ENCODE measurements at places on chromosomes 6 and 20.

- DNase-seq = no peak
These were observed 200.5 kb downstream of the PLCB4 start for GRCh38 chr20:9269280-9269971.

- DNase-seq = no peak
These were observed 14.5 kb downstream of the CSNK2A1 start for GRCh38 chr20:528923-529604.

DNA sequence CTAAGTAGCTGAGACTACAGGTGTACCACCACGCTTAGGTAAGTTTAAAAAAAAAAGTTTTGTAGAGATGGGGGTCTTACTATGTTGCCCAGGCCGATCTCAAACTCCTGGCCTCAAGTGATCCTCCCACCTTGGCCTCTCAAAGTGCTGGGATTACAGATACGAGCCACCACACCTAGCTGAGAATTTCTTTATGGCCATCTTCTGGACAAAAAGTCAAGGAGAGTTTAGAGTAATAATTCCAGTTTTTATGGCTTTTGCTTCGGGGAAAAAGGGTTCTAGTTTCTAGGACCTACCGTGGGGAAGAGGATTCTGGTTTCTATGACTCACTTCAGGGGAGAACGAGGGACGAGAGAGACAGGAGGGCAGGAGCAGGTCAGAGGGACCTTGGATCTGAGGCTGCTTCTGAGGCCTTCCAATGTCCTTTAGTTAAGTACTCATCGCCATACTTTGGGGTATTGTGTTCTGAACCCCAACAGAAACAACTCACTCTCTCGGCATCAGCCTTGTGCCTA lies 69.3 kb upstream of the IER3 start:
- no peak for DNase-seq

GRCh38 chr20:22226849-22227700 lies 357.3 kb downstream of the FOXA2 start:
- no peak for DNase-seq

GRCh38 chr6:26159357-26160273 lies 72.4 kb downstream of the HFE start:
- DNase-seq = no peak

DNA sequence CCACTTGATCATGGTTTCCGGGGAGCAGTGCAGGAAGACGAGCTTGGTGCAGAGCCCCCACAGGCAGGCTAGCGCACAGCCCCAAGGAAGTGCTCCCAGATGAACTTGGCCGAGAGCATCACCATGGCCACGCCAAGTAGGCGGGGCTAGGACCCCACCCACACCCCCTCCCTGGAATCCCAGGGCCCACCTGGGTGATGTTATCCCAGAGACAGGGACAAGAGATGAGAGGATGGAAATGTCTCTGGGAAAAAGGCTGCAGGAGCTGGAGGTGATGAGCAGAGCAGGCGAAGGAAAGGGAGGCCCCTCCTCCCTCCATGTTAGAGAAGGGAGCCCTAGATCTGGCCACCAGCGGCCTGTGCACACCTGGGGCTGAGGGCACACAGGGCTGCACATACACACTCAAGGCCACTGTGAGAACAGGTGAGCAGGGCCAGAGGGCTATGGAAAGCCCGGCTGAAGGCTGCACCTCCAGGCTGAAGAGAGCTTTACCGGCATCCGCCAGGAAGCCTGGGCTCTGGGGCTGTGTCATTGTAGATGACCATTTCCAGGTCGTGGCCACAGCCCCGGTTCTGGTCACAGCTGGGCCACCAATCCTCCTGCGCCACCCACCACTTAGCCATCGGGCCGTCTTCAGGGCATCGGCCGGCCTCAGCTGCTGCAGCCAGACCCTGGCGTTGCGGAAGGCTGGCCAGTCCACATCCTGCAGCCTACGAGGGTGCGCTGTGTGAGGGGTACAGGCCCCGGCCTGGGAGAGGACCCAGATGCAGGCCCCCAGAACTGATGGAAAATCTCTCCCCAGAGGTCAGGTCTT lies 24.9 kb downstream of the NPEPL1 start:
- no peak for DNase-seq

DNA sequence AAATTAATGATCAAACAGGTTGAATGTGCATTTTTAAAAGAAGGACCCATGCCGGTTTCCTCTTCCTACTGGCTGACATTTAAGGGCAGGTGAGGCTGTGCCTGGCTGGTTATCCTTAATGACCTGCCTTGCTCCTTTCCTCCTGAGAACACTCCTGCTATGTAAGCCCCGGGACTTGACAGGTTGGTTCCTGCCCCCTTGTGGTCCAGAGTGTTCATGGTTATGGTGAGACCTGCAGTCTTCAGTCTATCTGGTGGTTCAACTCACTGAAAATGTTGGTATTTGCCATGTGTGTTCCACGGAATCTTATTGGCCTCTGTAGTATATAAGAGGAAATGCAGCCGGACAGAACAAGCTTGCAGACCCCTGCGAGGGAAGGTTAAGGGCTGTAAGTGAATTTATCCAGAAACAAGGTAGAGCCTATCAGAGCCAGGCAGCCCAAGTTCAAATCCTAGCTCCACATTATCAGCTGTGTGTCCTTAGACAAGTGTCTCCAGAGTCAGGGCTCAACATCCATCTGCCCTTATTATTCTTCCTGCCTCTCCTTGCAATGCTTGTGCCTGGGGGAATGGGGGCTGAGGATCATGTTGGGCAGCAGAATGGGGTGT lies 5.2 kb upstream of the BPIFA3 start:
- no peak for DNase-seq

DNA sequence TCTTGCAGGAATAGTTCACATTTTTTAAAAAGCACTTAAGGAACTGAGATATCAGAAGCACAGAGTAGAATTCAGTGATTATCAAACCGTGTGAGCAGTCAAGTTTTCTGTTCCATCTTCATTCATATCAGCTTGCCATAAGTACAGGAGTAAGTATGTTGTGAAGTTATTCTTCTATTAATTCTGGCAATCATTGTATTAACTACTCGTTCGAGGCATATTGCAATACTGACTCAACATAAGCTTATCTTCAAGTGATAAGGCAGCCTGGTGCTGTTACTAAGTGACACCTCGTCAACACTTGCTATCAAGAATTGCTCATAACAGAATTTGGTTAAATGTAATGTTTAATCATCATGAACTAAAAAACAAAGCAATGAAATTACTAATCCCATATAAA lies 75.7 kb upstream of the SNX9 start:
- no peak for DNase-seq

DNA sequence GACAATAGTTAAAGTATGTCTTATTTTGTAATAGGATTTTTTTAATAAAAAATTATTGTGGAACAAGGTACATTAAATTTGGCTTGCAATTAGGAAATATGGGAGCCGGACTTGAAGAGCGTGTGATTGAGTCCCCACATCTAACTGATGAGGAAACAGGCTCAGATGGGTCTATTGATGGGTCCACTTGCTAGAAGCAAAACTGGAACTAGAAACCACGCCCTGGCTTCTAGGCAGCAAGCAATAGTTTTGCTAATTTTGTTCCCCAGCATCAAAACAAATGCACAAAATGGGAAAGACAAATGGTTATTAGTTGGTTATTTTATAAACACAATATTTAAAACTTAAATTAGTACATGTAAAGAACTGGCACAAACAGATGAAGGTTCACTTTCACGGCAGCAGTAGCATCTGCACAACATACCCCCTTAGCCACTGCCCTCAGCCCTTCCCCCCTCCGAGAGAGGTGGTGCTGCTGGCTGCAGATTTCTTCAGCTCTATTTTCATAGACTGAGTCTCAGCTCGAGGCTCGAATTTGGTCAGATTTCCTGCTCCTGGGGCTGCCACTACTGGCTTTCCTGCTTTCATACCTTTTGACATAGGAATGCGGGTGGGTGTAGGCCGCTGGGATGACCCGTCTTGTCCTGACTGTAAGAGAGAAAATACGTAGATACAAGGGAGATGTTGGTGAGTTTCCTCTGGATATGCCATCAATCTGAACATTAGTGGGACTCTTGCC lies 23.8 kb upstream of the TMEM30A start:
- no peak for DNase-seq

DNA sequence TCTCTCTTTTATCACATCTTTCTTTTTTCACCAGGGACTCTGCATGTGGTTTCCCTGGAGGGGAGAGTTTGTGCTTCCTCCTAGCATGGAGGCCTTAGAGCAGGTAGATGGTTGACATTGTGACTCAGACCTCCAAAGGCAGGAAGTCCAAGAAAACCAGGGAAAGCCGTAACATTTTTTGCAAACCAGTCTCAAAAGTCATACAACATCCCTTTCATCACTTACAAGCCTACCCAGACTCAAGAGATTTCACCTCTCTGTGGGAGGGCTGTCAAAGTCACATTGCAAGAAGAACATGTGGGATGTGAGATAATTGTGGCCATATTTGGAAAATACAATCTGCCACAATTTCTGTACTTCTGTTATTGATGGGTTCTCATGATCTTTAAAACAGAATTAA lies 46.2 kb downstream of the SNRNP48 start:
- DNase-seq = no peak

- no peak for DNase-seq
These were observed 57.7 kb downstream of the RNF217 start for GRCh38 chr6:125019918-125020317.

- no peak for DNase-seq
These were observed 76.4 kb upstream of the MLN start for GRCh38 chr6:33880104-33880678.

- no peak for DNase-seq
These were observed 31.5 kb upstream of the LTV1 start for GRCh38 chr6:143811501-143812157.

DNA sequence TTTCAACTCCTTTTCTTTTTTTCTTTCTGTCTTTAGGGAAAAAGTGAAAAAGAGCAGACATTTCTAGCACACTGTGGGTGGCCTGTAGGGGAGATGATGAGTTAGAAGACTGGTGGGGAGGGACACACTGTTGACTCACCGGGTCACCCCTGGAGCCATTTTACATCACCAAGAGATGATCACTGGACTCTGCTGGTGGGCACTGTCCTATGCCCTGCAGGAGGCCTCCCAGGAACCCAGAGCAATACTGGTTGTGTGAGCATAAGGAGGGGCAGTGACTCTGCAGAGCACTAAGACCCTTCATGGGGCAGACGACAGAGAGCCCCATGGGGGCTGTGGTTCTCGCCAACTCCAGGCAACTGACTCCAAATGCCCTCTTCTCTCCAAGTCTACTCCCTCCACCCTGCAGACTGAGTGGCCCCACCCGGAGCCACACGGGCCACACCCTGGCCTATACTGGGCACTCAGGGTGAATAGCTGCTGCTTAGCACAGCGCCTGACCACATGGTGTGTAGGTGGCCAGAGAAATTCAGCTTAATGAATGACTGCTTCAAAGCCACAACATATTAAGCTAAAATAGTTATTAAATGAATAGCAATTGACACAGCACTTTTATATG lies 177.5 kb downstream of the CDC5L start:
- DNase-seq = no peak

GRCh38 chr6:41377071-41377470 lies 41.7 kb downstream of the NCR2 start:
- no peak for DNase-seq

- DNase-seq = no peak
These were observed 5.6 kb upstream of the BTBD3 start for GRCh38 chr20:11912013-11912658.

GRCh38 chr6:48200869-48201390 lies 89.9 kb upstream of the PTCHD4 start:
- DNase-seq = no peak

GRCh38 chr6:5657684-5658430 lies 348.9 kb downstream of the NRN1 start:
- no peak for DNase-seq

DNA sequence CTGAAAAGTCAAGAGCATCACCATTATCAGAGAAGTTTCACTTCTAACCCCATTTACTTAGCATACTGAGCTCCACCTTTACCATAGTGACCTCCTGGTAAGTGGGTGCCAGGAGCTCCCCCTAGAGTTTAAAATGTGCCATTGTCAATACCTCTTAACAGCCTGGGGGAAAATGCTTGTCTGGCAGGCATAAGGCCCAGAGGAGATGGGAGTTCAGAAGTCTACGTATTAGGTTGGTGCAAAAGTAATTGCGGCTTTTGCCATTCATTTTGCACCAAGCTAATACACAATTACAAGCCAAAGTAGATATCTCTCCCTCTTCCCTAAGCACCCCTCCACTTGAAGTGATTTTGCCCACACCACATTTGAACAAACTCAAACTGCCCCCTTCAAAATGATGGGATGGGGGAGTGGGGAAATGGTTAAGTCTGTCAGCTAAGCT lies 919.0 kb downstream of the KIF16B start:
- no peak for DNase-seq

GRCh38 chr20:40743141-40743775 lies 54.2 kb upstream of the MAFB start:
- DNase-seq = no peak

DNA sequence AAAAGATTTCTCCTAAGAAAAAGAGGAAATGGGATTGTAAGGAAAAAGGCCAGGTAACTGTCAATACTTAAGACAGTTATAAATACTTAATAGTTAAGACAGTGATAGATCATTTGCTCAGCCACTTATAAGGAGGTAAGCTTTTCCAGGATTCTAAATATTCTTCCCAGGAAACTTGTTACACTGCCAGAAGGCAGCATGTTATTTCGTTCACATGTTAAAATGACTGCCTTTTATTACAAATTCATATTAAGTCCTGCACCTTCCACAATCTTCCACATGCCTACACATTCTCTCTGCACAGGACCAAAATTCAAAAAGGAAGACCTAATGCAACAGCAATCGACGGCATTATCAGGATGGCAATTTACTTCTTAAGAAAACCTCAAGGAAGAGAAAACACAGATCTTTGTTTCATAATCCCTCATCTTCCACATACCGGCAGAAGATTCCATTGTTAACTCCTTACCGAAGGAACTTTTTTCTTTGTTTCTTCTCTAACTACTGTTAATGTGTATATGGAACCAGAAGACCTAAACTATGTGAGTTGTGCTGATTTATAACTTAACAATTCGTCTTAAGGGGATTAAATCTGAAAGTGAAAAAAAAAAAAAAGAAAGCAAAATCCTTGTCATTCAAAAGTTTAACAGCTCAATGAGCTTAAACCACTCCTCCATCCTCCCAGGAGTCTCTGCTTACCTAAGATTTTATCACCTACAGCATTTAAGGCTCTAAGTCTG lies 799 bp downstream of the TAAR2 start:
- no peak for DNase-seq

GRCh38 chr20:33287884-33288283 lies 4.9 kb downstream of the BPIFB1 start:
- no peak for DNase-seq

DNA sequence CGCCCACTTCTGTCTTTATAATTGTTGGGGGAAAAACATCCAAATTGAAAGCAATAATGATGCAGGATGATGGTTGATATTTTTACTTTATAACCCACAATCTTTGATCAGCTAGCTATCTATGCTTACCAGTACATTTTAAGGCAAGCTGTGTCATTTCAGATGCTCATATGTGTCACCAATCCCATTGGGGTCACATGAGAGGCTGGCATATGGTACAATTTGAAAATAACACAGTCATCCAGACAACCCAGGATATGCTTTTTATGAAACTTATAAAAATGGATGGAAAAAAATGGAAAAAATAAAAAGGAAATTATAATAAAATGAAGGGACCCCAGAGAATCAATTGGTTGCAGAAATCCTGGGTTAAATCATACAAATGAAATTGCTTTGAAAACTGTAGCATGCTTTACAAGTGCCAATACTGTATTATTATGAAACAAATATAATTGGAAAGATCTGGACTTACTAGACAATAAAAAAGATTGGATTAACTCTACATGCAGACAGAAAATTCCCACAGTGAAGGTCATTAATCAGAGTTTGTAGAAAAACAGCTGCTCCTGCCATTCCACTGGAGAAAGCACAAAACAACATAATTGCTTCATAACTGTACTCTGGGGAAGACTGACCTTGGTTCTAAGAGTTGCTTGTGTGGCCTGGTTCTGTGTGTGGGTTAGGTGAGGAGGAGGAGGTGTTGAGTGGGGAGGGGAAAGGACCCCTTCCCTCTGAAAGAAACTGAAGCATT lies 13.3 kb upstream of the PRIM2 start:
- no peak for DNase-seq
